Mucosa of gallbladder (tissue), 1 donor: ENCODE measurements at places on chromosomes 6 and 20.
A peak's percentile ranks its signal among the peaks of the same experiment; 100 is the strongest.

DNA sequence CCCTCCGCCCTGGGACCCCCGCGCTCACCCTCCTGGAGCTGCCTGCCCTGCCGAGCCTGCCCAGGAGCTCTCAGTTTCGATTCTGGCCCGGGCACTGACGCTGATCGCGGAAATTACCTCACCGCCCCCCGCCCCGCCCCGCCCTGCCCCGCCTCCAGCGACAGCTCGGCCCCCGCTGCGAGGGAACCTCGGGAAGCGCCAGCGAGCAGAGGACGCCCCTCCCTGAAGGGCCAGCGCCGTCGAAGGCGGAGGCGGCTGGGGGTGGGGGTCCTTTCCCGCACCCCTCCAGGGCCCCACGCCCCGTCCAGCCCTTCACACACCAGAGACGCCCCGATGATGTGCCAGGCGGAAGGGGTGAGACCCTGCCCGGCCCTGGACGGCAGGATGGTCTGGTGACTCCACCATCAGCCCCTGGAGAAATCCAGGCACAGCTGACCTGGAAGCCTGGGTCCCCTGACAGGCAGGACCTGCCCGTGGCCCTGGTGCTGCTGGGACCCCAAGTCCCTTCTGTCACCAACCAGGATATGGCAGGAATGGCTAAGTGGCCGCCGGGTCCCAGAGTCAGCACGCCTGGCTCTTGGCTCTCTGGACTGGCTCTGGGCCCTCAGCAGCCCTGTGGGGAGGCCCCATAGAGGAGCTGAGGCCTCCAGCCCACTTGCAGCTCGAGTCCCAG is at the start of gene HELZ2:
TSS of gene HELZ2 (minus strand) at position 84 of the 673 bp plus-strand sequence. CDS start 1,854 bp downstream, outside the sequence.
- peak; percentile 79 for DNase-seq

- DNase-seq, result no peak
Measured at GRCh38 chr20:50992336-50992732, 30.6 kb downstream of the KCNG1 start.

DNA sequence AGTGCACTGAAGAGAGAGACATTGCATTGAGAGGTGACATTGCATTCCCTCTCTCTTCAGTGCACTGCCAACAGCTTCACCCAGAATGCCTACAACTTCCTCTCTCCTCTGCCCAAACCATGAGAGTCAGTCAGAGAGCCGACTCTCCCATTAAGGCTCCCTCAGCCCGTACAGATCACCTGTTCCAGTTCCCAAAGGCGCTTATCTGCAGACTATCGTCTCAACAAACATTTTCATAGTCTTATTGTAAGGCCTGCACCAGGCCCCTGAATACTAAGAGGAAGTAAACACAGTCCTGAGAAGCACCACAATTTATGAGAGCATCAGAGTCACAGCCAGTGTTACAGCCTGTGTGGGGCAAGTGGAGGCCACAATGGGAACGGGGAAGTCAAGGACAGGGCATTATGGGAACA is 53.7 kb downstream of the GFOD1 start:
- no peak for DNase-seq

- no peak for DNase-seq
Measured at GRCh38 chr20:63508072-63508768, 9.3 kb upstream of the EEF1A2 start.

- no peak for DNase-seq
Measured at GRCh38 chr20:18992418-18992817, 178.8 kb downstream of the SCP2D1 start.

- DNase-seq, result no peak
Measured at GRCh38 chr6:144497650-144498049, 212.5 kb downstream of the UTRN start.

GRCh38 chr6:32154514-32155161 is 697 bp downstream of the PPT2 start:
- DNase-seq, result peak; percentile 69

- no peak for DNase-seq
Measured at GRCh38 chr6:96499781-96500180, 21.8 kb upstream of the UFL1 start.

DNA sequence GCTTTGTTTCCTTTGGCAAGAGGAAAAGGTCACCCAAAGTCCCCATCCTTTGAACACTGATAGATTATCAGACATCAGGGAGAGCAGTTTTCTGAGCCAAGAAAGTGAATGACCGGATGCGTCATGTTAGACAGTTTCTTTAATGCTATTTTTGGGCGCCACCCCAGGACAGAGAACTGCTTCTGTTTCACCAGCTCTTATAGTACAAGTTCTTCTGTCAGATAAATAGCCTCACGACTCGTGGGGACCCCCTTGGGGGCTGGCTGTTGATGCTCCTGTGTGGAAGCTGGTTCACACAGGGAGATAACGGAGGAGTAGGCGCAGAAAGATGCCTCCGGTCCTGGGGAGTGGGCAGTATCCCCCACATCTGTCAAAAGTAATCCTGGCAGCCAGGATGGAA is 54.6 kb downstream of the NPEPL1 start:
- DNase-seq, result no peak

DNA sequence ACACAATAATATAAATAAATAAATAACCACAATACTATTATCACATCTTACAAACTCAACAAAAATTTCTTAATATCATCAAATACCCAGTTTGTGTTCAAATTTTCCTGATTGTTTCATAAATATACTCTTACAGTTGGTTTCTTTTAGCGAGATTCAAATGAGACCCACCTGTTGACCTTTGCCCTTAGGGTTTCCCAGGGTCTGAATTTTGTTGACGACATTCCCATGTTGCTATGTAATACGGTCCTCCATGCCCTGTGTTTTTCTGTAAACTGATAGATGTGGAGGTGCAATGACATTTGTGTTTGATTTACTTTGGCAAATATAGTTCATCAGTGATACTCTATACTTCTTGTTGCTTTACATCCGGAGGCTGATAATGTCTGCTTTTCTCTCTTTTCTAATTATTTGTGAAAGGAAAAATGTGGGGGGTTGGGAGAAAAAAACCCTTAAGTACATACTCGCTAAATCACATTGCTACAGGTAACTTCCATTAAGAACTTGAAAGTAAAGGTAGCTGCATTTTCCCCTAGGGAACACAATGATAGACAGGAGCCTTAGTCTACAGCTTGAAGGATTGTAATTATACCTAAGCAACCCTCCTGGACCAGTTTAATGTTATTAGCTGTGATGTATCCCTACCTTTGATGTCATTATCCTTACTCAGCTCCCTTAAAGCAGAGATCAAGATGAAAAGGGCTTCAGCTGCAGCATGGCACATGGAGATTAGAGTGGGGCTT is 6.6 kb downstream of the MOG start:
- DNase-seq, result no peak

DNA sequence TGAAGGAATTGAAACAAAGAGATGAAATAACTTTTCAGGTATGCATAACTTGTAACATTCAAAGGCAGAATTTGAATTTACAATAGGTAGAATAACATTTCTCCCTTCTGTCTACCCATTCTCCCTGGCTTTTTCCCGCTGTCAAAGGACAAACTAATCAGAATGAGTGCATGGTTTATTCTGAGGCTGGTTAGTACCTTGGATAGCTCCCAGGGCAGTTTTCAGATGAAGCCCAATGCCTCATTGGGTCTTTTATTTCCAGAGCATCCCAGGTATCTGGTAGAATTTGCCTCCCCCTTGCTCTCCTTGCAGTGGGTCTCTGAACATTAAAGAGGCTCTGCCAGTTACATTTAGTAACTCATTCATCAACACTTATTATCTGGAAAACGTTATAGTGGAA is 665.5 kb downstream of the BCKDHB start:
- no peak for DNase-seq

DNA sequence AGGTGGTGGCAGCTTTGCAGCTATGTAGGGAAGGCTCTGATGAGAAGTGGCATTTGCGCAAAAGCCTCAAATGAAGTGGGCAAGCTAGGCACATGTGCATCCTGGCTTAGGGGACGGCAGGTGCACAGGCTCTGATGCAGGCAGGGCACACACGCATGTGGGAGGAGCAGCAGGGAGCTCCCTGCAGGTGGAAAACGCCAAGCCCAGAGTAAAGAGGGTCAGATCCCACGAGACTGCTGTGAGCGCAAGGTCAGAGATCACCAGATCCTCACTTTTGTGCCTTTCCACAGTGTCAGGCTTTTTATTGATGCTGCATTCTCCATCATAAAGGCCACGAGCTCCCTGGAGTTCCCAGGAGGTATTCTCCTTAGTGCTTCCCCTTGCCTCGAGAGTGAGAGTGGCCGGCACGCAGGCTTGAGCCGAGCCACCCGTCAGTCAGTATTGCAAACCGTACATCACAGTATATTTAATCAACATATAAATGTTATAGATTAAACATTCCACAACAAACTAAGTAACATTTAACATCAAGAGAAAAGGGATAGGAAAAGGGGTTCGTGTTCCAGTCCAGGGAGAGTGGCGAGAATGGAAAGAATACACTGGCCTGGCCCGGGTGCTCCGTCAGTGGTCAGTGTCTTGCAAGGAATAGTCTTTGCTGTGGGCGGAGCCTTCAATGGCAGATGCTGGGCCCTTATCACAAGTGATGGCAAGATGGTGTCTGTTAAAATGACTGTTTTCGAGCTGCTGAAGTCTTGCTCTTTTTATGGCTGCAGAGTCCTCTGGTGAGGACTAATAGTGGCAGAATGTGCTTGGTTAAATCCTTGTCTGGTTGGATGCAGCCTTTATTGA is 109.4 kb downstream of the SYNDIG1 start:
- DNase-seq, result no peak

DNA sequence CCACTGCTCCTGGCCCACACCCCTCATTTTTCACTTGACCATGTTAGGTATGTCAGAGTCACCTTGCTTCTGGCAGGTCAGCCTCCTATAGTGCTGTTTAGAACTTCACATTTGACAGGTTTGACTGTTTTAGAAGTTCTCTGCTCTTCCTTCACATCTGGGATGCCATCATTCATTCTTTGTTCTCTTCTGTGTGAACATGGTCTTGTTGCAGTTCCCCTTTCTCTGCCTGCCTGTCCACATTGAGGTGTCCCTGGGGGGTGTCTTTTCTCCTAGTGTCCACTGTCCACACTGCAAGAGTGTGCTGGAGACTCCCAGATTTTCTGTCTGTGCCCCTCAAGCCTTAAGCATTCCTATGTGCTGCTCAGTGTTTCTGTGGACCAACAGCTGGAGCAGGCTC is 89.5 kb downstream of the JARID2 start:
- no peak for DNase-seq

- DNase-seq, result no peak
Measured at GRCh38 chr6:3517350-3517749, 60.5 kb upstream of the SLC22A23 start.

DNA sequence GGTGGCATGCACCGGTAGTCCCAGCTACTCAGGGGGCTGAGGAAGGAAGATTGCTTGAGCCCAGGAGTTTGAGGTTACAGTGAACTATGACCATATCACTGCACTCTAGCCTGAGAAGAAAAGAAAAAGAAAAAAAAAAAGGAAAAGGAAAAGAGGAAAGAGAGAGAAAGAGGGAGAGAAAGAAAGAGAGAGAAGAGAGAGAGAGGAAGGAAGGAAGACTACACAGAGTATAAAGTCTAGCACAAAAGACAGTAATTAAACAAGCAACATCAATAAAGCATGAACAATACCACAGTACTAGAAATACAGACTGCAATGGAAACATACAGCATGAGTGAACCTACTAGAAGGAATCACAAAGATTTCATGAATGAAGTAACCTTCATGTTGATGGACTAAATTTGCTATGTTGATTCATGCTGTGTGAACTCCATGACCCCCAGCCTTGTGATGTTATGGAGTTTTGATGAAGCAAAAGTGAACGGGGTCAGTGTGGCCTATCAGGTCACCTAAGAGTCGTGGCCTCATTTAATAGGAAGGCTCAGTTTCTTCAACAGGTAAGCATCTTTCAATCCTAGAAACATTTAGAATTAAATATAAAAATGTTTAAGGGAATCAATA is 57.6 kb downstream of the NUDT3 start:
- DNase-seq, result no peak

- DNase-seq, result no peak
Measured at GRCh38 chr6:144321839-144322591, 36.9 kb downstream of the UTRN start.

DNA sequence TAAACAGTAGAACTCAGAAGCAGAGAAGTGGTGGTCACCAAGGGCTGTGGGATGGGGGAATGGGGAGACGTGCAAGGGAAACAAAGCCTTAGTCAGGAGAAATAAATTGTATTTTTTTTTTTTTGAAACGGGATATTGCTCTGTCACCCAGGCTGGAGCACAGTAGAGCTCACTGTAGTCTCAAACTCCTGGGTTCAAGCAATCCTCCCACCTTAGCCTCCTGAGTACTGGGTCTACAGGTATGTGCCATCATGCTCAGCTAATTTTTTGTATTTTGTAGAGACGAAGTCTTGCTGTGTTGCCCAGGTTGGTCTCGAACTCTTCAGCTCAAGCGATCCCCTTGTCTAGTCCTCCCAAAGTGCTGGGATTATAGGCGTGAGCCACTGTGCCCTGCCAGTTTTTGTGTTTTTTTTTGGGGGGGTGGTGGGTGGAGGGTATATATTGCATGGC is 3.4 kb downstream of the HSPA1B start:
- no peak for DNase-seq

DNA sequence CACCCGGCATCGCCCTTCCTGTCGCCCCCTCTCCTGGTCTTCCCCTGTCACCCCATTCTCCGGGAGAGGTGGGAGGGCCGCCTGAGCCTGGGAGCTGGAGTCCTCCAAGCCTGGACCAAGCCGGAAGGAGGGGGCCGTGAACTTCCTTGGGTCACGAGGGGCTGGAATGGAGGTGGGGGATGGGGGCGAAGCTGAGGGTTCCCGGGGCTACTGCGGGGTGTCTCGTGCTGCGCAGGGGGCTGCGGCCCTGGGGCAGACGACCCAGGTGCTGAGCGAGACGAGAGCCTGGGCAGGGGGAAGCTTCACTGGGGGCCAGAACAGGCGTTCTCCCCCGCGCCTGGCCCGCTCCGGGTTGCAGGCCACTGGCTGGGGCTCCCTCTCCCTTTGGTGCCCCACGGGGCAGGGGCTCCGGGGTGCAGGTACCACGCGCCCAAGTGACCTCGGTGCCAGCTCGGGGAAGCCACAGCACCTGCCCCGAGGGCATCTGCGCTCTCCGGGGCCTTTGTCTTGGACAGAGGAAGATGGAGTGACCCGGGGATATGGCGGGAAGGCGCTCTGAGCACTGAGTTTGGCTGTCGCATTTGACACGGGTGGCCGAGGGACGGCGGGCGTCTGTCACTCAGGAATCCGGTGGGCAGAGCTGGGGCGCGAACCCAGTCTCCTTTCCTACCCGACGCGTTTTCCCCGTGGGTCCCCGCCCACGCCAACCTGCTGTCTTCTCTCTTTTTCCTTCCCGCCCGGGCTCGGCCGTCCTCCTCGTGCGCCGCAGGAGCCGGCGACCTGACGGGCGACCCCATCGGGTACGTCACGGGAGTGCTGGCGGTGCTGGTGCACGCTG is 1.2 kb downstream of the SLC35D3 start:
- DNase-seq, result no peak

GRCh38 chr20:12977328-12978125 is 31.2 kb upstream of the SPTLC3 start:
- no peak for DNase-seq

DNA sequence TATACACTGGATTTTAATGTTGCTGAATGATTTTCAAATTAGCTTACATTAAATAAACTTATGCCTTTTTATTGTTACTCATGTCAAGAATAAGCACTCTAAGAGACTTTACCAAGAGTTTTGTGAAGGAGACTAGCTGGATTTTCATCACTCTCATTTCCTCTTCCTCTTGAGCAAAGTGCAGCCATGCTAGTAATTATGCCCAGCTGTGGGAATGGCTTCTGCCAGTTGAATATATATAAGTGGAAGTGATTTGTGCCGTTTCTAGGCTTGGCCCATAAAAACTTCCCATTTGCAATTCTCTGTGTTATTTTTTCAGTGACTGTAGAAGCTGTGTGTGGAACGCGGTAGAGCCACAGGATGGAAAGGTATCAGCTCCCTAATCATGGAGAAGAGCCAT is 255.8 kb downstream of the HDGFL1 start:
- no peak for DNase-seq
